ENCODE measurements at places on chromosomes 4 and X.
A peak's percentile ranks its signal among the peaks of the same experiment; 100 is the strongest.

DNA sequence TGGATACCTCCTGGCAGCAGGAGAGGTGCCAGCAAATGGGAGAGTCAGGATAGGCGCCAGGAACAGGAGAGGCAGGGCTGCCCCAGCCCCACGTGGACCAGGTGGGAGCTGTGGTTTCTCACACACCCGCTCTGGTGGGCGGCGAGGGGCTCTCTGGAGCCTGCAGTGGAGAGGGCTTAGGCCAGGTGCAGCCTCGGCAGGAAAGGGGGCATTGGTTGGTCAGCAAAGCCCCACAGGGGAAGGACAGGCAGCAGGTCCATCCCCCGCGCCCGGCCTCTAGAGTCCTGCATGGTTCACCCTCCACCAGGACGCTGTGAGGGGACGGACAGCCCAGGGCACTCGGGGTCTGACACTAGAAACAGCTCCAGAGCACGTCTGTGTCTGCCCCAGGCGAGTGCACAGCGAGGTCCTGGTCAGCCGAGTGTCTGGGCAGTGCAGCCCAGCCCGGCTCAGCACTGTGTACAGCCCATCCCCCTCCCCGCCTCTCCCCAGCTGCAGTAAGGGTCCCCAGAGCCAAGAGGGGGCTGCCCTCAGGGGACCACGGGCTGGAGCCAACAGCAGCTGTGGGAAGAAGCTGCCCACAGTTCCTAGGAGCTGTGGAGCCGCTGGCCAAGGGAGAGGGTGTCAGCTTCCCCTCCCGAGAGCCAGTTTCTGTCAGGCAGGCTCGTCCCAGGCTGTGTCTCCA is 8.2 kb downstream of the ATP5ME start:
- DNase-seq, result no peak

- no peak for DNase-seq
Observed at GRCh38 chr4:36327400-36327799, 46.0 kb downstream of the DTHD1 start.

- peak; percentile 66 for DNase-seq
Observed at GRCh38 chrX:70172221-70172620, 5.1 kb upstream of the DGAT2L6 start.

- DNase-seq, result peak; percentile 29
Observed at GRCh38 chrX:39855748-39856129, 242.0 kb downstream of the BCOR start.

DNA sequence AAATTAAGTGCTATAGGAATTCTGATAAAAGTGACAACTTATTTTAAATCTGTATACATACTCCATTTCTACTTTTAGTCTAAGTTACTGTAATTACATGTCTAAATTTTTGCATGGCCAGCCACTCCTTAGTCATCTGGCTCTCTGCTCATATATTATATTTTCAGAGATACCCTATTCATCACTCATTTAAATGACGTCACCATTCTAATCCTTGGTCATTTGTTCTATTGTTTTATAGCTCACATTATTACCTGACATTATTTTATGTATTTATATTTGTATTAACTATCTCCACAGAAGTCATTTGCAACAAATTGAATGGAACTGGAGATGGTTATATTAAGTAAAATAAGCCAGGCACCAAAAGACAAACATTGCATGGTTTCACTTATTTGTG is 179.6 kb upstream of the CXorf51A start:
- DNase-seq, result no peak

GRCh38 chr4:850323-850945 is 24.5 kb upstream of the CPLX1 start:
- DNase-seq, result no peak

GRCh38 chr4:8617486-8618040 is 25.0 kb downstream of the CPZ start:
- DNase-seq, result no peak

DNA sequence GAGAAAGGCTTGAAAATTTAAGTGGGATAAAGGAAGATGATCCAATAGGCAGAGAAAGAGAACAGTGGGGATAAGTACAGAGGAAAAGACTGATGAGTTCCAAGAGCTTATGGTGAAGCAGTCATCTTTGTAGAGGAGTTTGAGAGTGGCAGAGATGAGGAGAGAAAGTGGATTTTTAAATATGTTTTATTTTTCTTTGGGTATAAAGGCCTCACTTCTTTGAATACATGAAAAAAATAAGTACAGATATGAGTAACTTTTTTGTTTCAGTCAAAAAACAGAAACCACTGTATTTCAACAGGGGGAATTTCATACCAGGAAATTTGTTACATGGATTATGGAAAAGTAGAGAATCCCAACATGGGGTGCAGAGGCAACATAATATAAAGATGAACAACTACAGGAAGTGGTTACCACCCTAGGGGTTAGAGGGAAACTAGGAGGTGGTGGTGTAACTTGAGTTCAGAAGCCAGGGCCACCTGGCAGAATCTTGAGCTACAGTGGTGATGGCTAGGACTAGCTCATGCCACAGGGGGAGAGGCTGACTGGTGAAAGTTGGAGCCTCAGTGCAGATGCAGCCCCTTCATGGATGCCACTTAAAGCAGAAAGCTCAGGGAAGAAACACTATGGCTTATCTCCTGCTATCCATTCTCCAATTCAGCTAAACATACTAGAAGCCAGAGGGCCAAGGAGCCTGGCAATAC is 3.4 kb upstream of the CYBB start:
- no peak for DNase-seq

All from fibroblast of mammary gland (primary cell).